Activated CD8-positive, alpha-beta memory T cell treated with anti-CD3 and anti-CD28 coated beads, Interleukin-2, amount 50 U/mL, for 4 hours (primary cell): ENCODE measurements at places on chromosomes 4 and X.

DNA sequence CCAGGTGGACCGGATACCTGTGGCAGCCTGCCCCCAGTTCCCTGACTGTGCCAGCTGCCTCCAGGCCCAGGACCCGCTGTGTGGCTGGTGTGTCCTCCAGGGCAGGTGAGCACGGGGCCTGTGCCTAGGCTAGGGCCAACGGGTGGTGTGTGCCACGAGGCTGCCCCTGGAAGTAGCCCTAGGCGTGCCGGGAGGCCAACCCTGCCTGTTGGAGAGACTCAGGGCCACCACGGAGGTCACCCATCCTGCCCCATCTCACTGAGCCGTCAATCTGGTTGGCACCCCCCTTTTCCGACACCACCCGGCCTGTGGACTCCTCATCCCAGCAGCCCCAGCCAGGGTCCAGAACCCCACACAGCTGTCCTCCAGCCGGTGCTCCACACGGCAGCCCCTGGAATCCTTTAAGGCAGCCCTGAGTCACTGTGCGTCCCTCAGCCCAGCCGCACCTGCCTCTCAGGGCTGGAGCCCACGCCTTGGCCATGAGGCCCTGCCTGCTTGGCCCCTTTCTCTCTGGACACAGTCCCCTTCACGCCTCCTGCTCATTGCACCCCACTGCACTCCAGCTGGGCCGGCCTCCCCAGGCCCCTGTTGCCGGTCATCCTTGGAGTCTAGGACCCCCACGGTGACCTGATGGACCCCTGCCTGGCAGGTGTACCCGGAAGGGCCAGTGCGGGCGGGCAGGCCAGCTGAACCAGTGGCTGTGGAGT, 5.3 kb downstream of the PLXNB3 start:
- peak; percentile 7 for DNase-seq

GRCh38 chr4:134126955-134127354, 74.6 kb downstream of the PABPC4L start:
- DNase-seq = no peak

- DNase-seq = no peak
These were observed 81.1 kb downstream of the ARAP2 start for GRCh38 chr4:36163198-36163597.

GRCh38 chrX:149312097-149312496, 193.0 kb downstream of the IDS start:
- no peak for DNase-seq

DNA sequence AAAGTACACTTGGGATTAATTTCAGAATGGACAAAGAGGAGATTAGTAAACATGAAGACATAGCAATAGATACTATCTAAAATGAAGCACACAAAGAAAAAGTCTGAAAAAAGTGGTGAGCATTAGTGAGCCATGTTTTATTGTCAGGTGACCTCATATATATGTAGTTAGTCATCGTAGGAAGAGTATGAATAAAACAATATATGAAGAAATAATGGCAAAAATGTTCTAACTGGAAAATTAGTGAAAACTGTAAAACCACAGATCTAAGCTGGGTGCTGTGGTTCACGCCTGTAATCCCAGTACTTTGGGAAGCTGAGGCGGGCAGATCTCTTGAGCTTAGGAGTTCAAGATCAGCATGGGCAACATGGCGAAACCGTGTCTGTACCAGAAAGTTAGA, 67.9 kb downstream of the RBPJ start:
- no peak for DNase-seq

DNA sequence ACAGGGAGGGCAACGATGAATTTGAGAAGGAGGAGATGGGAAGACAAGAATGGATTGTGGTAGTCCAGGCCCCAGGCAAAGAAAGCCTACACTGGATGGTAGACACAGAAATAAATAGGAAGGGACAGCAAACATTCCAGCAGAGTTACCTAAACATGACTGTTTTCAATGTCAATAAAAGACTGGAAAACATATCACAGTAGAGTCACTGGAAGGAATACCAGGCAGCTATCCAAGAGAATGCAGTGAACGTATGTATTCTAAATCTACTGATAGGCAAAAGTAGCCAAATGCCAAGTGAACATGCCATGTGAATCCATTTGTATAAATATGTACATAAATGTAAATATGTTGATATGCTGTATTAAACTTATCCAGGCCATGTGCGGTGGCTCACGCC, 183.0 kb downstream of the PALLD start:
- DNase-seq = no peak

DNA sequence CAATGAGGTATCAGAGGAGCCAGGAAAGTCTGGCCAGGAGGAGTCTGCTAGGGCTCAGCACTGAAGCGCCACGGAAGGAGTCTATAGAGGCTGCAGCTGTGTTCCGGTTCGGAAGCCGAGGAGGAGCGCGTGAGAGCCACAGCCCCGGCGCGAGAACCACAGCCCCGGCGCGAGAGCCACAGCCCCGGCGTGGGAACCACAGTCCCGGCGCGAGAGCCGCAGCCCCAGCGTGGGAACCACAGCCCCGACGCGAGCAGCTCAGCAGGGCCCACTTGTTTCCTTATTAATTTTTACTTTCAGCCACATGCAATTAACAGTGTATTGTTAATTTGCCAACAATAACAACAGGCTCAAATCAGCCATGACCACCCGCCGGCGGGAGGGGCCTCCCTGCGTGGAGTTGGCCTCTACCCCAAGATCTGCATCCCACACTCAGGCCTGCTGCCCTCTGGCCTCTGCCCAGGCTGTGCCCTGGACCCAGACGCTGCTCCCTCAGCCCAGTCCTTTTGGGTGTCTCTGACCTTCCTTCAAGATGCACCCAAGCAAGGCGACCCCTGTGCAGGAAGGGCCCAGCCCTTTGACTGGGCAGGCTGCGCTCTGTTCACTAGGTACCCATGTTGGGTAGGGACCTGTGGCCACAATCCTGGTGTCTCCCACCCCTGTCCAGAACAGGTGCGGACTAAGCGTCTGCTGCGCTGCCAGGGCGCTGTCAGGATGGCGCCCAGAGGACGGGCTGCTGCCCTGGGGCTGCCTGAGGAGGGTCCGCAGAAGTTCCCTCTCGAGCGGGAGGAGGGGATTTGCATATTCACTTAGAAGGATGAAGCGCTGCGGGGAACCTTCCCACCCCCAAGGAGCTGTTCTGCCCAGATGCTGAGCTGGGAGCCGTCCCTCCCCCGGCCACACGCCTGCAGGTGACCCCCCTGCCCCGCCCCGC, 113.8 kb downstream of the ADRA2C start:
- DNase-seq = peak; percentile 28

GRCh38 chr4:38141808-38142500, 181.8 kb downstream of the PTTG2 start:
- no peak for DNase-seq

- no peak for DNase-seq
These were observed 208.0 kb downstream of the RELL1 start for GRCh38 chr4:37478151-37478550.

GRCh38 chr4:20625426-20625825, 74.8 kb upstream of the PACRGL start:
- no peak for DNase-seq

- no peak for DNase-seq
These were observed 1225.9 kb downstream of the PCDH19 start for GRCh38 chrX:99184153-99184552.

GRCh38 chr4:17650406-17650805, 36.0 kb downstream of the MED28 start:
- no peak for DNase-seq

- DNase-seq = peak; percentile 20
These were observed 2.5 kb upstream of the BRWD3 start for GRCh38 chrX:80812176-80812575.
